Cardiac fibroblast (primary cell): ENCODE measurements at places on chromosomes 16 and 17.

DNA sequence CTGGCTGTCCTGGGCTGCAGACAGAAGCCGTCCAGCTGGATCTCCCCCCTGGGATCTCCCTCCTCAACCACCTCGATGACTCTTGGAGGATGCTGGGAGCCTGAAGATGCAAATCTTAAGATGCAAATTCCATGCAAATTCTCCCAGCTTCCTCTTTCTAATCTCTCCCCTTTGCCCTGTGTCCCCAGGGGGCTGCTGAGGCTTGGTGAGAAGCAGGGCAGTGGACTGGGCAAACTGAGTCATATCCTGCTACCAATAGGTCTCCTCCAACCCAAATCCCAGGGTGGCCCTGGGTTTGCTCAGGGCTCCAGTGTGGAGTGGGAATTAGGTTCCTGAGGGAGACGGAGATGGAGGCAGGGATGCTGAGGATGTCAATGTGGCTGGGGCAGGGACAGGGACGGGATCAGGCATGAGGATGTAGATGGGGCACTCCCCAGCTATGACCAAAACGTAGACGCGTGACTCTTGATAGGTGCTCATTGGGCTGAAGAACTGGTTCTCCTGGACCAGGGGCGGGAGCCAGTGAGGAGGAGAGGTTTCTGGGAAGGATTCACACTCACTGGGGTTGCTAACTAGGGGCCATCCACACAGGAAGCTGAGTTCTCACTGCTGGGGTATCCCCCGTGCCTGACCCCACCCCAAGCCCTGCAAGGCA lies 3.6 kb upstream of the ALOX12B start:
- DNase-seq = no peak

DNA sequence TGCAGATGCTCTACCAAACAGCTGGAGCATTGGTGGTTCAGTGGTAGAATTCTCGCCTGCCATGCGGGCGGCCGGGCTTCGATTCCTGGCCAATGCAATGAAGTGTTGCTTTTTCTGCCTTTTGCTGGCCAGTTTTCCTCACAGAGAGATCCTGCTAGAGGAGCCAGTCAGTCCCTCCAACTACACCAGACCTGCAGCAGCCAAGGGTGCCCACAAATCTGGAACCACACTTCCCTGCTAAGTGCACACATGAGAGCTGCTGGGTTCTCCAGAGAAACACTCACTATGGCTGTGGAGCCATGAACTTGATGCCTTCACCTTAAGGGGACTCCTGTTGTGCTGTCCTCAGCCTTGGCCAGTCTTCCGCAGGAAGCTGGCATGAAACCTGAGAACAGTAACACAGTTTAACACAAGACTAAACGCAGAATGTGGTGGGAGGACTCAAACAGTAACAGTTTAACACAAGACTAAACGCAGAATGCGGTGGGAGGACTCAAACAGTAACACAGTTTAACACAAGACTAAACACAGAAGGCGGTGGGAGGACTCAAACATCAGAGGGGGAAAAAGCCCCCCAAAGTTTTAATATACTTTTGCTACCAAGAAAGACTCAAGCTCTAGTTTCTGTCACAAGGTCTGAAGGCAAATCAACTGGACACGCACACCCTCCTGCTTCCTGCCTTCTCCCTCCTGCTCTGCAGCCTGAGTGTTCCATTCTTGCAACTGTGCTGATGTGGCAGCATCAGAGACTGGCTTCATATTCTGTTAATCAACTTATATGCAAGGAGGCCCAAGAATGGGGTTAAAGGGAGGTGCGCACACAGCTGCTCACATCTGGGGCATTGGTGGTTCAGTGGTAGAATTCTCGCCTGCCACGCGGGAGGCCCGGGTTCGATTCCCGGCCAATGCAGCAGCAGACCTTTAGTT lies 12.0 kb downstream of the VAC14 start:
- DNase-seq = peak; percentile 76

GRCh38 chr17:37068266-37068665 lies 119.5 kb downstream of the AATF start:
- DNase-seq = no peak

DNA sequence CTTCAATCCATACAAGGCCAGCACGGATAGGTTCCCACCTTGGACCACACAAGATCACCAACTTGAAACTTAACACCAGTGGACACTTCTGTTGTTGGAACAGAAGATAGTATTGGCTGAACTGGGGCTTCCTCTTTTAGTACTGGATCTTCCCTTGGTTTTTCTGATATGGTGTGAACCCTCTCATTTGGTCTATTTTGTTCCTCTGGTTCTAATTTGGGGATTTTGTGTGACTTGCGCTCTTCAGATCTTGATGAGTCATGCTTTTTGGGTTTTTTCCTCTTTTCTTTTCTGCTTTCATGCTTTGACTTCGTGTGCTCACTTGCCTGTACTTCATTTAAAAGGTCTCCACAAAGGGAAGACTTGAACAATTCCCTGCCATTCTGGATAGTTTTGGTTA lies 39.0 kb downstream of the SOST start:
- DNase-seq = no peak

- DNase-seq = no peak
These were observed 131.2 kb upstream of the FAM20A start for GRCh38 chr17:68732301-68732749.

- DNase-seq = no peak
These were observed 5.1 kb downstream of the BRD7 start for GRCh38 chr16:50363656-50364055.

DNA sequence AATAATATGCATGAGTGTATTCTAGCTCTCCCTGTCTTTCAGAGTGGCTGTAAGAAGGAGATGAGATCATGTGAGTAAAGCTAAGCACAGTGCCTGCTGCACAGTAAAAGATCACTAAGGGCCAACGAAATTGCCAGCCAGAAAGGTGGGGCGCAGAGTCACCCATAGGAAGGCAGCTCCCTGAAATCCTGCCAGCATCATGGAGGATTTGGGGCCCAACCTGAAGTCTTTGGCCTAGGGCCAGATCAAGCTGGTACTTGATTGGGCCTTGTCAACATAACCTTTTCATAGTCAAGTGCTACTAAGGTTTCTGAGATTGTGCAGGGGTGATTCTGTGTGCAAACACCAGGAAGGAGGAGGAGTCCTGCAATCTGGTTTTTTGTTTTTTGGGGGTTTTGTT lies 16.5 kb downstream of the SCNN1B start:
- DNase-seq = no peak

- no peak for DNase-seq
These were observed 582.1 kb downstream of the RBFOX1 start for GRCh38 chr16:7914748-7915147.

GRCh38 chr17:79393358-79394052 lies 217.3 kb downstream of the RBFOX3 start:
- DNase-seq = peak; percentile 75

- DNase-seq = no peak
These were observed 30.5 kb downstream of the BAIAP2 start for GRCh38 chr17:81065500-81065899.

DNA sequence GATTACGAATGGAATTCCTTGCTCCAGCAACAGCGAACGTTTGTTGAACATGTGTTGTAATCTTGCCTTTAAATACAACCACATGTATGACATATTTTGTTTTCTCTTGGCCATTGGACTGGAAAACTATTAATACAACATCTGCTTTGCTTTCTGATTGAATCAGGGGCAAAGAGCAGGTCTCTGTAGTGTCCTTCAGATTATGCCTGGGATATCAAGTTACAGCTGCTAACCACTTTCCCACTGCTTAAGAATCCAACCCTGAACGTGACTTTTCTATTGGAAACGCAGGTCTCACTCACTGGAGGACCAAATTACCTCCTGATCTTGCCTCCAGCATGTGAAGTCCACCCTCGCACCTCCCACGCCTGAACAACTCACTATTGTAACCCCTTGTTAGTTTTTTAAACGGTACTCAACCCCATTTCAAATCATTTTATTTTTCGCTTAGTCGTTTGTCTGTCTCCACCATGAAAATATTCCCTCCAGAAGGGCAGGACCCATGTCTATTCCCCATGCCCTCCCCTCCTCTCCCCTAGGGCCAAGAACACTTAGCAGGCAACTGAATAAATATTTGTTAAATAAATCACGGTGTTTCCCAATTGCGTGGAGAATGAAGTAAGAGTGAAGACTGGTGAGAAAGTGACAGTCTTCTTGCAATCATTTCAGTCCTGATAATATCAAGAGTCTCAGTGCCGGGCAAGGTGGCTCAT lies 57.4 kb upstream of the MRTFB start:
- DNase-seq = peak; percentile 83

- DNase-seq = no peak
These were observed 28.5 kb downstream of the CUEDC1 start for GRCh38 chr17:57926723-57927047.

GRCh38 chr16:75811020-75811634 lies 84.8 kb upstream of the CPHXL start:
- no peak for DNase-seq

GRCh38 chr16:788399-789126 lies at the start of gene CHTF18:
CHTF18 (plus strand) TSS chr16:788620; CDS start chr16:788685, 65 bp downstream.
- DNase-seq = peak; percentile 95

DNA sequence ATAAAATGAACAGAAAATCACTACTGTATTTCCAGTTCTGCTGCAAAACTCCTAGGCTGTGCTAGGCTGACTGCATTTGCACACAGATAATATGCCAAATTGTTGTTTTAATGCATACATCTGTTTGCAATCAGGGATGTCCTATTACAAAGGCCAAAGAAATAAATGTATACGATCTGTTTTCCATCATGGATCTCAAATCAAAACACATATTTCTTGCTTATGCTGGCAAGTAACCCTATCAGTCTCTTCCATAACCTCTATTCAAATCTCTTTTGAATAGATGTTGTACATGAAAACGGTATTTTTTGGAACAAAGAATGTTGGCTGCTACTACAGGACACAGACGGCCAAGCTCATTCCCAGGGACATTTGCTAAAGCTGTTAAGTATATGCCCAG lies 56.6 kb downstream of the DUSP14 start:
- no peak for DNase-seq

- DNase-seq = peak; percentile 83
These were observed 72.2 kb upstream of the CREBBP start for GRCh38 chr16:3952737-3953131.

DNA sequence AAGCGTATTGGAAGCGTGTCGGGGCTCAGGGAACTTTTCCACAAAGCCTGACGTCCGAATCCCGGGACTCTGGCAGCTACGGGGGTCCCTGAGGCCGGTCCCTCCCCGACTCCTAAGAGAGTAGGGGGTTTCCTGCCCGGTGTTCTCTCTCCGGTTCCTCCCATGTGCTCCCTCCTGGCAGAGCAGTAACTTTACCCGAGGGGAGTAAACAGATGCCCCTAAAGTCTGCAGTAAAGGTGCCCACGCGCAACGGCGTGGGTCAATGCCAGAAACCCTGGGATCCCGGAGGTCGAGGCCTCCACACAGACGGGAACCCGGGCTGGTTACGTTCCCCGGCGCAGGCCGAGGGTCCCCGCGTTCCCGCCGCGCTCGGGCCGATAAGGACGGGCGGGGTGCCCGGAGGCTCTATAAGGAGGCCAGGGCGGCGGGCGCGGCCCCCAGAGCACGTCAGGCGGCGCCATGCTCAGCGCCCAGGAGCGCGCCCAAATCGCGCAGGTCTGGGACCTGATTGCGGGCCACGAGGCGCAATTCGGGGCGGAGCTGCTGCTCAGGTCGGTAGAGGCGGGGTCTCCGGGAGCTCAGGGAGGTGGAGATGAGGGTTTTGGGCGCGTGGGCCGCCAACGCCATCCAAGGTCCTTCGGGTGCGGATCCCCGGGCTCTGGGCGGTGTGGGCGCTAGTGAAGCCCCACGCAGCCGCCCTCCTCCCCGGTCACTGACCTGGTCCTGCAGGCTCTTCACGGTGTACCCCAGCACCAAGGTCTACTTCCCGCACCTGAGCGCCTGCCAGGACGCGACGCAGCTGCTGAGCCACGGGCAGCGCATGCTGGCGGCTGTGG lies at the start of gene HBM:
TSS of gene HBM (plus strand) at position 440 of the 836 bp plus-strand sequence. CDS start at position 460, 20 bp downstream.
- no peak for DNase-seq

- DNase-seq = no peak
These were observed 14.6 kb downstream of the GRB7 start for GRCh38 chr17:39752241-39752881.

- no peak for DNase-seq
These were observed 8.0 kb upstream of the KRT23 start for GRCh38 chr17:40945414-40945813.

DNA sequence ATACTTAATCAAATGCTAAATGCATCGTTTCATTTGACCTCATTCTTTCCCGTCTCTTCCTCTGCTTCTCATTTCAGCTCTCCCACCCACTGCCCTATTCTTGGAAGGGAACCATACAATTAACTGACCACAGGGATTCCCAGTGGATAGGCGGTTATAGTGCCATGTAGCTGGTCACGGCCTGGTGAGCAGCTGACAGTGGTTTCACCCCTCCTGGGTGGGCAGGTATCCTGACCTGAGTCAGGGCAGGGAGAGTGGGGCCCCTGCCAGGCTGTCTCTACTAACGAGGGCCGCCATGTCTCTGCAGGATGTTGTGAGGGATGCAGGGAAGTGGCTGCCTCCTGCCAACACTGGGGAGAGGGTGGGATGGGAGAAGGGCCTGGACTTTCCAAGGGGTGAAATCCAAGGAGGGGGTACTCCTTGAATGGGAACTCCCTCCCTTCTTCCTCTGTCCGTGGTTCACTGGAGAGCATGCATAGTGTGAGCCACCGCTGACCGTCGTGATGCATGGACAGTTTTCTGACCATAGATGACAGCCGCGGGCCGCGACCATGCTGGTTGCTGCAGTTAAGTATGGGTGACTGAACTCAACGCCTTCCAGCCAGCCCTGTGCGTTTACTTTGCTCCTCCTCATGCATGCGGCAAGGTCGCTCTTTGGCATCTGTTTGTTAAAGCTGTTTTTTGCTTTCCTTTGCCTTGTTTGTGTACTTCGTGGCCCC lies 95.9 kb downstream of the RPTOR start:
- DNase-seq = no peak

DNA sequence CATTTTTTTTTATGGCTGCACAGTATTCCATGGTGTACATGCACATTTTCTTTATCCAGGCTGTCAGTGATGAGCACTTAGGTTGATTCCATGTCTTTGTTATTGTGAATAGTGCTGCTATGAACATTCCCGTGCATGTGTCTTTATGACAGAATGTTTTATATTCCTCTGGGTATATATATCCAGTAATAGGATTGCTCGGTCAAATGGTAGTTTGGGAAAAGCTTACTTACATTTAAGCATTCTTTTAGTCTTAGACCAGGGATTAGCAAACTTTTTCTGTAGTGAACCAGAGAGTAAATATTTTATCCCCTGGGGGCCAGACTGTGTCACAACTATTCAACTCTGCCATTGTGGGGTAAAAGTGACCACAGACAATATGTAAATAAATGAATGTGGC lies 40.2 kb downstream of the MED13 start:
- no peak for DNase-seq

DNA sequence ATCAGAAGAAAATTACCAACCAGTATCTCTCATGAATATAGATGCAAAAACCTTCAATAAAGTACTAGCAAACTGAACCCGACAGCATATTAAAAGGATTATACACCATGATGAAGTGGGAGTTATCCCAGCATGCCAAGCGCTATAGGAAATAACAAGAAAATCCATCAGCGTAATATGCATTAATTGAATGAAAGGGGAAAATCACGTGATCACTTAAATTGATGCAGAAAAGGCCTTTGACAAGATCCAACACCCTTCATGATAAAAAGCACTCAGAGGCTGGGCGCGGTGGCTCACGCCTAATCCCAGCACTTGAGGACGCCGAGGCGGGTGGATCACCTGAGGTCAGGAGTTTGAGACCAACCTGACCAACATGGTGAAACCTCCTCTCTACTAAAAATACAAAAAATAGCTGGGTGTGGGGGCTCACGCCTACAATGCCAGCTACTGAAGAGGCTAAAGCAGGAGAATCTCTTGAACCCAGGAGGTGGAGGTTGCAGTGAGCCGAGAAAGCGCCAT lies 4.8 kb downstream of the CTRB2 start:
- no peak for DNase-seq

GRCh38 chr17:76868176-76868668 lies at the start of gene MGAT5B:
MGAT5B (plus strand) TSS chr17:76868404; CDS start chr17:76869030, 626 bp downstream.
- DNase-seq = peak; percentile 80
